GM12891 (cell line): ENCODE measurements at places on chromosomes 2 and 18.

DNA sequence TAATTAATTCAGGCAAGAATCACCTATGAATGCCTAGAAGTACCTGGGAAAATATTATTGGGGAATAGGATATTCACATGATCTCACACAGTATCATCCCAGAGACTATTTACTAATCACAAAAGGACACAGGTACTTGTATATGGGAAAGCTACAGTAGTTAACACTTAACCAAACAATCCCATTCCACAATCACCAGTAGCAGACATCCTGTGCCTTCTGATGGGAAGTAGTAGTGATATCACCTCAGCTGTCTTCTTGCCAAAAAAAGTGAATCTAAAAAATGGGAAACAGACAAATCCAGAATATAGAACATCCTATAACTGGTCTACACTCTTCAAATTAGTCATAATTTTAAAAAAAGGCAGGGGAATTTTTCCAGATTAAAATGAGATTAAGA is 75.6 kb upstream of the CCDC150 start:
- DNase-seq: no peak

DNA sequence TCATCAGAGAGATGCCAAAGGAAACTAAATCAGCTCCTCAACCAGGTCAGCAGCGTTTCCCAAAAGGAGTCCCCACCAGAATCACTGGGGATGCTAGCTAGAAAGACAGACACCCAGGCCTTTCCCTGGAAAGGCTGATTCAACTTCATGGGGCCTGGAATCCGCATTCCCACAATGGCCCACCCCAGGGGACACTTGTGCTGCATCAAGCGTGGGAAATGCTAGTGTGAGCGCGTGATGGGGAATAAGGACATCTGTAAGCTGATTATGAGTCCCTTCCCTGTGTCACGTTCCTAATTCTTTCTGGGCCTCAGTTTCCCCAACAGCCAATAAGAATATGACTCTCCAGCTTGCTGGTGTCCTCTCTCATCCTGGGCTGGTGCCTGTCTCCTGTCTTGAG is 2.2 kb upstream of the WNT10A start:
- DNase-seq: no peak

DNA sequence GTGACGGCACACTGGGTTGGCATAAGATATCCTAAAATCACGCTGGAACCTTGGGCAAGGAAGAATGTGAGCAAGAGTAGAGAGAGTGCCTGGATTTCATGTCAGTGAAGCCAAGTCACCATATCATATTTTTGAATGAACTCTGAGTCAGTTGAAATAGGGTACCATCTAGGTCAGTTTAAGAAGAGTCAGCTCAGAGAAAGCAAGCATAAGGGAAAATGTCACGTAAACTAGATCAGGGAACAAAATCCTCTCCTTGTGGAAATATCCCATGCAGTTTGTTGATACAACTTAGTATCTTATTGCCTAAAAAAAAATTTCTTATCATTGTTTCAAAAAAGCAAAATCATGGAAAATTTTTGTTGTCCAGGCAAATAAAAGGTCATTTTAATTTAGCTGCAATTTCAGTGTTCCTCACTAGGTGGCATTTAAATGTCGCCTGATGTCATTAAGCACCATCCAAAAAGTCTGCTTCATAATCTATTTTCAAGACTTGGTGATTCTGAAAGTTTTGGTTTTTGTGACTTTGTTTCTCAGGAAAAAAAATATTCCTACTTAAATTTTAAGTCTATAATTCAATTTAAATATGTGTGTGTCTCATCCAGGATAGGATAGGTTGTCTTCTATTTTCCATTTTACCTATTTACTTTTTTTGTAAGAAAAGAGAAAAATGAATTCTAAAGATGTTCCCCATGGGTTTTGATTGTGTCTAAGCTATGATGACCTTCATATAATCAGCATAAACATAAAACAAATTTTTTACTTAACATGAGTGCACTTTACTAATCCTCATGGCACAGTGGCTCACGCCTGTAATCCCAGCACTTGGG is 19.6 kb downstream of the RSAD2 start:
- no peak for DNase-seq

DNA sequence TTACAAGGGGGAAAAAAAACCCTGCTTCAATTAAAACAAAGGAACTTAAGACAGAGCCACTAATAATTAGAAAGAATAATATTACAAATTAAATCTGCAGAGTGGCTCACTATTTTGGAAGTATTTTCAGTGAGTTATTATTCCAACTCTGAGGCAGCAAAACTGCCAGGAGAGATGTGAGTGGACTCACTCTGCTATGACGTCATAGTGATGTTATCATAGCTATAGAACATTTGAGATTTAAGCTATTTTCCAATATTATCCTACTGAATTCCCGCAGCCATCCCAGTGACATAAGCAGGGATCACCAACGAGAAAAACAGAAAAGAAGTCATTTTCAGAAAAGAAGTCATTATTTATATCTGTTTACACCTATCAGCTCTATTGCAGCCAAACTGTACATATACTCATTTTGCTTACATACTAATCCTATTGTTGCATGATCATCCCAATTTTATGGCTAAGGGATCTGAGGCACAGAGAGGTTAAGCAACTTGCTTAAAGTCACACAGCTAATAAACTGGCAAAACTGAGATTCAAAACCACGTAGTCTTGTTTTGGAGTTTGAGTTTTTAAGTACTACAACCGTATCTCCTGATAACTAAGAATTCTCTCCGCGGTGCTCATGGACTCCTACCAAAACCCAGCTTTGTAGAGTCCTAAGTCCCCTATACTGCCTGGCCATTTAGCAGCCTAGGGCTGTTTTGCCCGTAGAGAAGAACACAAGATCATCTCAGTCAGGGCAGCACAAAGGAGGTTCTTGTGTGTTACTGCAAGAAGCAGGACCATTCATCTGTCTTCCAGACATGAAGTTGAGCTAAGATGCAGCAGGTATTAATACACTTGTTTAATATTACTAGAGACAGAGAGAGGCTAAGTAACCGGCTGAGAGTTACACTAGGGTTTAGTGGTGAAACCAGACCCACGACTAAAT is 299.8 kb downstream of the TCF4 start:
- no peak for DNase-seq

DNA sequence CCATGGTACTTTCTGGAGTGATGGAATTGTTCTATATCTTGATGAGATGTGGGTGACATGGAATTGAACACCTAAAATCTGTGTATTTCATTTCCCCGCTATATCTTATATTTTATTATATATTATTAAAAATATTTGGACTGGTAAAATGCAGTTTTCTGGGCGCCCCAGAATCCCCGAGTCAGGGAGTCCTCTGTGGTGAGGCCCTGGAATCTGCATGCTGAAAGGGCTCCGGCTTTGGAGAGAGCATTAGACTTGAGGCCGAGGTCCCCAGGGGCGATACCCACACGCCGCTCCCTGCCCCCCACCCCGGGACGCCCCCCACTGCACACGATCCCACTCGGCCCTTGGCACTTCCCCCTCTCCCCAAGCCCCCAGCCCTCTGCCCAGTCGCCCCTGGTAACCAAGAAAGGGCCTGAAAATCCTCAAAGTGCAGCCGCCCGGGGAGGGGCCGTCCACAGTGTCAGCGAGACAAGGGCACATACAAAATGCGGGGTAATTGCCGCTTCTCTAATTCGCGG is 126.0 kb downstream of the ZFP36L2 start:
- no peak for DNase-seq

DNA sequence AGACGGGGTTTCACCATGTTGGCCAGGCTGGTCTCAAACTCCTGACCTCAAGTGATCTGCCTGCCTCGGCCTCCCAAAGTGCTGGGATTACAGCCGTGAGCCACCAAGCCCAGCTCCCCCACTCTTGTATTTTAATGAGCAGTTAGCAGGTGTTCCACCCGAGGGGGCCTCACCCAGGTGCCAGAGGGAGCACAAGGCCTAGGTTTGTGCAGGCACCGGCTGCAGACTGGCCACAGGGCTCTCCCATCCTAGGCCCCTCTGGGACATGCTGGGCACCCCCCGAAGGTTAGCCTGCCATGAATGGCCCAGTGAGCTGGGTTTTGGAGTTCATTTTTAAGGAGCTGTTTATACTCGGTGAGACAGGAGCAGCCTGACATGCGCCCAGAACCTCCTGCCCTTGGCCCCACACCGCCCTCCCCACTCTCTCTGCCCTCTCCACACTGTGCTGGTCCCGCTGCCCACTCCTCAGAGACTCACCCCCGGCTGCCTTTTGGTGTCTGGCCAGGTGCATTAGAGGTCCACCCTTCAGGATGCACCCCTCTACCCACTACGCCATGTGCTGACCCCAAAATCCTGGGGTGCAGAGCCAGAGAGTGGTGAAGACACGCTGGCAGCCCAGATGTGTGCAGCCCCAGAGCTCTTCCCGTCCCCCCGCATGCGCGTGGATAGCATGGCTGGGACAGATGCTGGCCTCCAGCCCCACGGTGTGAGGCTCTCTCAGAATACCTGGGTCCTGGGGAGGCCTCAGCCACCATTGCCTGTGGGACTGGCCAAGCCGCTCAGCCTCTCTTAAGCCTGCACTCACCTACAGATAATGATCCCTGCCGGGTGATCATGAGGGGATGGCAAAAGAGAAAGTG is 11.2 kb upstream of the KLF11 start:
- no peak for DNase-seq

GRCh38 chr2:31957354-31958139 is 53.3 kb downstream of the MEMO1 start:
- no peak for DNase-seq

DNA sequence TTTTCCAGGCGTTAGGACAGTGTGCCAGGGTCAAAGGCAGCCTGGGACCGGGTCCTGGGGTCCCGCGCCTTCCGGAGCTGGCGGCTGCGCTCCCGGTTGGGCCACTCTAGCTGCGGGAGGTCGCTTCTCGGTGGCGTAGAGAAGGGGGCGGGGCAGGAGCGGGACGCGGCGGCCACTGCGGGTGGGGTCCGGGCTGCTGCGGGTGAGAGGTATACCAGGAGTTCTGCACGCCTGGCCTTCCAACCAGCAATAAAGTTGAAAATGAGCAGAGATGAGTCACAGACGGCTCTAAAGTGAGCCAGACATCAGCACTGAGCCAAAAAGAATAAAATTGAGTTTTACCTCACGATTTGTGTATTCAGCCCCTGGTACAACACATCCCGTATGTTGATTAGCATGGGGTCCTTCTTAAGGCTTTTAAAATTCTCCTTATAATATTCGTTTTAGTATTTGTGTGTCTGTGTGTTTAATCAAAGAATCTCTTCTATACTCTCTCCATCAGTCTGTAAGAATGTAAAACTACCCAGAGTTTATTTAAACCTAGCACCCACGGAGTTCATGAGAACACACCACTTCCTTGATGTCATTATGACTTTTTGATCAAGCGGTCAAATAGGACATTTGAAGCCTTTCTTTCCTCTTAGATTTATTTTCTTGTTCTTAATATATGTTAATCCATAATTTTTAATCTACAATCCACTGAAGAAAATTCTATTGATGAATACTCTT is at the start of gene C1GALT1C1L:
C1GALT1C1L (minus strand) TSS at position 108 of the 729 bp plus-strand sequence; CDS start at position 1, 107 bp downstream.
- peak; percentile 8 for DNase-seq

GRCh38 chr2:160474891-160475787 is 18.5 kb downstream of the RBMS1 start:
- no peak for DNase-seq
